ENCODE measurements at places on chromosomes 5 and 9.

- no peak for DNase-seq
Measured at GRCh38 chr5:146778261-146778660, 100.3 kb downstream of the PPP2R2B start.

DNA sequence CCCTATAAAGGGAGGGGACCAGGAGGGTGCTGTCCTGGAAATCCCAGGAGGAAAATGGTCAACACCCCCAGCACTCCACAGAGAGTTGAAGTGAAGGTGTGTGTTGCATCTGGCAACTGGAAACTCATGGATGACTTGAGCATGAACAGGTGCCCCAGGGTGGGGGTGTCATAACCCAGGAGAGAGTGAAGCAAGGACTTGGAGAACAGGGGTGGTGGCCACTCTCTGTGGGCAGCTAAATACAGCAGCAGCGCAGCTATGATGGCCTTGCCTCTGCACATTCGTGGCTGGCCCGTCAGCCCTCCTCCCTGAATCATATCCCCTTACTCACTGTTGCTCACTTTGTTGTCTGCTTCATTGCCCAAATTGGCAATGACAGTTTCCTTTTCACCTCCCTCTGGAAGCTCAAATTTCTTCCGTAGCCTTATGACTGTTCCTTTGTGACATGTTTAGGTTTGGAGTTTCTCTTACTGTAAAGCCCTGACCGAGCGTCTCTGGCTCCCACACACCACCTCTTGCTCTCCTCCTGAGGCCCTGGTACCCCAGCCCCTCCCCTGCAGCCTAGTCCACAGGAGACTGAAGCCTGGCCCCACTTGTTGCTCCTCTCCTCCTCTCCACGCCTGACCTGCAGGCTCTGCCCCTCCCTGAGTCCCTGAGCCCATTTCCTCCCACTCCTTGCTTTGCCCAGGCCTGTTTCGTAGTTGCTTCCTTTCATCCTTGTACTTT lies 185.8 kb downstream of the CD180 start:
- no peak for DNase-seq

DNA sequence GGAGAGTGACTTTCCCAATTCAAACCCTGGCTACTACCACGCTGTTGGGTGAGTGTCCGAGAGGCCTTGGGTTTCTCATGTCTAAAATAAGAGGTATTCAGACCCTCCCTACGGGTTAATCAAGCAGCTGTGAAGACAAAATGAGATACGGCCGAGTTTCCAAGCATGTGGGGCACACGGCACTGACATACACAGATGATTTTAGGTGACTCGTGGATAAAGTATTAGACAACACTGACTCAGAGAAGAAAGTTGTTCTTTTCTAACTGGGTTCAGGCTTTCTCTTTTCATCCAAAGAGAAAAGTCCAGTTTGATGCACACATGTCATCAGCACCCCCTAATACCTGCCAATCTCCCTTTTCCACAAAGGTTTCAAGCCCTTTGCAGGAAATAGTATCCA lies 15.6 kb downstream of the FOXI1 start:
- DNase-seq, result no peak

DNA sequence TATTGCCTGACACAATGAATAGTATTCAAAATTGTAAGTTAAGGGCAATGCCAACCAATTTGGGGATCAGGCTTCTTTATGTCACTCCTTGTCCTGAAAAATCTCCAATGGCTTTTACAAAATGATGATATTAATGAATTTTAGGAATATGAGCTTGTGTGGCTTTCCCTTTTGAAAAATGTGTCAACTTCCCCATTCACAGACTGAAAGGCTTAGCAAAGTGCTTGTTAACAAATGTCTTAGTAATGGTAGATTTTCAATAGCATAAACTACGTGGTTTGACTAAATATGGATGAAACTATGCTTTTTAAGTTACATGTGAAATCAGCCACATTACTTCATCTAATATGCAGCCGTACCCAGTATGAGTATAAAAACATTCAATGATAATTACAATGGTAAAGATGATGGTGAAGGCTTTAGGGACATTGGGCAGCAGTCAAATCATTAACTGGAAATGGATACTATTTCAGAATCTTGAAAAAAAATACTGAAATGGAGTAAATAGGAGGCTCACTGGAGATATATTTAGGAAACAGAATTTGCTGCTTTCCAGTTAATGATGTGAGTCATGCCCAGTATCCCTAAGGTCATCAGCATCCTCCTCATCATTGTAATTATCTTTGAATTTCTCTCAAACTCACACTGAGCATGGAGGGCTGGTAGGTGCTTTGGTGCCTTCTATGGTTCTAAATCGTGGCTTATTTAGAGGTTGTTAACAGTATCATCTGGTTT lies 113.3 kb upstream of the ZNF608 start:
- DNase-seq, result no peak

DNA sequence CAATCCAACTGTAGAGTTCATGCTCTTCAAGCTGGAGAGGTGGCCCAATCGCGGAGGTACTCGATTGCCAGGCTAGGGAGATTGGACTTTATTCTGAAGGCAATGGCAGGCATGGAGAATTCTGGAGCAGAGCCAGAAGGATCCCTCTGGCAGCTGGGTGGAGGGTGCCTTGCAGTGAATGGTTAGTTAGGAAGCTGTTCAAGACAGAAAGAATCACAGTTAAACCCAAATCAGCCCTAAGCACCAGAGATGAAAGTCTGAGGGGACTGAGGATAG lies 182.4 kb downstream of the RGS3 start:
- DNase-seq, result no peak

- DNase-seq, result no peak
Measured at GRCh38 chr9:23582836-23583235, 243.2 kb downstream of the ELAVL2 start.

DNA sequence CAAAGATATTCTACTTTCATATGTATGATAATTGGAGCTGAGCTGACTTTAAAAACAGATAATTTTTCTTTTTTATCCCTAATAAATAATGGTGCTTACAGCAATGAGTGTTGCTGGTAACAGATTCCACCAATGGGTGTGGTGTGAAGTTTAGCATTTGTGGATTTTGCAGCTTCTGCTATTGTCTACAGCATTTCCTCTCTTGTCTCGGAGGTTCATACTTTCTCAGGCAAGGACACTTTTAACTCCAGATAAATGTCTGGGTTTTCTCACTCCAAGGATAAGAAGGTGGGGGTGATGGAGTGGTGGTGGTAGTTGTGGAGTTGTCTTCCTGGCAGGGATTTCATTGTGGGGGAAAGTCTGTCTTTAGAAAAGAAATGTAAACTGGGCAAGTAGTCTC lies 120.0 kb upstream of the CDKN2B start:
- no peak for DNase-seq

GRCh38 chr9:122307925-122308324 lies 43.2 kb downstream of the MRRF start:
- no peak for DNase-seq

- no peak for DNase-seq
Measured at GRCh38 chr5:55993013-55993412, 1.8 kb downstream of the IL6ST start.

DNA sequence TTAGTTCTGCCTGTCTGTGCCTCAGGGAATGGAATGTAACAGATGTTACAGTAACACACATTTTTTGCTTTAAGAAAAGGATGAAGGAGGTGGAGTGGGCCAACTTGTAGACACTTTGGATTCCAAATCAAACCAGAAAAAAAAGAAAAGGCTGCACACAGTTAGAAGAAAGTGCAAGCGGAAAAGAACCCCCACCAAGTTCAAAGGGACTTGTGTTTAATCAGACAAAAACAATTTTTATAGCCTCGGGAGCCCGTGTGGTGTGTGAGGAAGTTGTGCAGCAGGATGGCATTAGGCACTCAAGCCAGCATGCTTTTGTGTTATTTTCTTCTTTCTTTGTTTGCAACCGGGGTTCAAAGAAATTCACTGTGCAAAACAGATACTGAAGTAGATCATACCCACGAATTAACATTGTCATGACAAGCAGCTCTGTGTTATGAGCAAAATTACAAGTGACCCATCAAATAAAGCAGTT lies 189.5 kb downstream of the SEMA5A start:
- no peak for DNase-seq

DNA sequence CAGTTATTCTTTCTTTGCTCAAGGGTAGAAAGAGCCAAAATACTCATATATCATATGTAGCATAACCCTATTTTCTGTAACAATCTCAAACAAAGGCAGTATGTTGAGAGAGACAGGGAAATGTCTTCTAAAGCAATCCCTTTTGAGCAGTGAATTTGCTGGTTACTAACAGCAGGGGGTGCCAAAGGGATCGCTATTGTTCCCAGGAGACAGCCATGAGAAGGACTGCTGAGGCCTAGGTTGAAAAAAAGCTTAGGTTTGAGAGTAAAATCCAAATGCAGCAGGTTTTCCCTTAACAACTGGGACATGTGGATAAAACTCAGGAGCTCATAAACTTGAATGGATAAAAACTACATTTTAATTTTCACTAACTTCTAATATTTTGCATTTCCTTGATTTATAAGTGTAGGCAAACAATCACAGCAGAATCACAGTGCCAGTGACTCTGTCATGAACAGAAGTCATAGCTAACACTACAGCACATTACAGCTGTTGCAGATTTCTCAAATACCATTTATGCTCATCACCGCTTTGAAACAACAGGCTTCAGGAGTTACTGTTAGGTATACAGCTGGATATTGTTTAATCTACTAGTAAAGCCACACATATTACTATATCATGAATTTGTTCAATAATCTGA lies 148.4 kb downstream of the MAPKAP1 start:
- peak; percentile 72 for DNase-seq

DNA sequence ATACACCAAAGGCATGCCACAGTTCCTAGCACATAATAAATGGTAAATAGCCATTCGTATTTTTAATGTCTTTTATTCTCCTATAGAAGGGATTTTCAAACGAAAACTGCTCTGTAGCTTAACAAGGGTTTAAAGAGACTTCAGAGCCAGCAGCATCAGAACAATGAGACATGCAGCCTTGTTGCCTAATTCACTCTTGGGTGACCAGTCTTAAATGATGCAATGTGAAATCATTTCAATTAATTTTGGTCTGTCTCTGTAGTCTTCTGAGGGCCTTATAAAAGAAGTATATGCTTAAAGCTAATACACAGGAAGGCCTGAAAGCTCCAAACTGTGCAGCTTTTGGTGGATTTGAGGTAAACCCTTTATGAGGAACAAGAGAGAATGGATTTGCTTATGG lies 888.8 kb upstream of the WWC1 start:
- no peak for DNase-seq

- DNase-seq, result peak; percentile 93
Measured at GRCh38 chr9:503881-504852, 289.5 kb downstream of the DOCK8 start.

- no peak for DNase-seq
Measured at GRCh38 chr5:87300744-87301143, 33.1 kb downstream of the RASA1 start.

DNA sequence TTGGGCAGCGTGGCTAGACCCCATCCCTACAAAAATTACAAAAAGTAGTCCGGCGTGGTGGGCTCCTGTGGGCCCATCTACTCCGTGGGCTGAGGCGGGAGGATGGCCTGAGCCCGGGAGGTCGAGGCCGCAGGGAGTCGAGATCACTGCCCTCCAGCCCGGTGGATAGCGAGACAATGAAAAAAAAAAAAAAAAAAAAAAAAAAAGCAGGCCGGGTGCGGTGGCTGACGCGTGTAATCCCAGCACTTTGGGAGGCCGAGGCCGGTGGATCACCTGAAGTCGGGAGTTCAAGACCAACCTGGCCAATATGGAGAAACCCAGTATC lies 110.5 kb upstream of the LPCAT1 start:
- no peak for DNase-seq

DNA sequence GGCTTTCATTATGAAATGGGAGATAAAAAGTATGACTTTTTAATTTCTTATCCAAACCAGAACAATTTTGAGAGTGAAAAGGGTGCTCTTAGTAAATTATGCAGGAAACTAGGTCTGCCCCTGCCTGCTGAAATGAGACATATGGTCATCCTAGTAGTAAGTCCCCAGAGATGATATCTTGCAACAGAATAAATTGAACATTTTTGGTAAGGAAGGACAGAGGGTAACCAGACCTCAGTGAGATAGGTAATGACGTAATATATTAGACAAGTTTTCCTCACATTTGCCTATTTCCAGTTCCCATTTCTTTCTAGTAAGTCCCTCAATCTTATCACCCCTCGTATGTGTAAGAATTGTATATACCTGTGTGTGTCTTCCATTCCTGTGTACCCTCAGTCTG lies 91.8 kb downstream of the EQTN start:
- no peak for DNase-seq

GRCh38 chr5:31048282-31049270 lies 144.9 kb upstream of the CDH6 start:
- DNase-seq, result no peak

GRCh38 chr9:4375424-4376200 lies 75.7 kb upstream of the GLIS3 start:
- peak; percentile 16 for DNase-seq

GRCh38 chr9:14133394-14133793 lies 180.5 kb downstream of the NFIB start:
- DNase-seq, result no peak

GRCh38 chr5:31982621-31983020 lies 191.5 kb downstream of the GOLPH3 start:
- DNase-seq, result no peak

GRCh38 chr5:68315679-68316271 lies 100.2 kb downstream of the PIK3R1 start:
- DNase-seq, result peak; percentile 85

DNA sequence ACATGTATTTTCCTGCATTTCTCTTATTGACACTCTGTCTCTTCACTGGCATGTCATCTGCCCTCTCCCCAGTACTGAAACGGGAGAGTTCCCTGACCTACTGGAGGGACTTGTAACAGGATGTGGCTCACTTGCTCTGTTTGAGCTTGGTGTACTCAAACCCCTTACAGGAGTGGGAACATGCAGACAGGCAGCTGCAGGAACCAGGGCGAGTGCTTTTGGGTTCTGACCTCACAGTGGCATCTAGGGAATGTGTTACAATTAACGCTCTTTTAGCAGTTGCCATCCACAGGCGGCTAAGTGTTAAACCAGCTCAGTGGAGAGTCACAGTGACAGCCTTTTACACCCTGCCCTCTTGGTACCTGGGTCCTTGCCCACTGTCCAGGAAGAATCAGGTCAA lies 300.3 kb upstream of the GRAMD2B start:
- DNase-seq, result no peak

DNA sequence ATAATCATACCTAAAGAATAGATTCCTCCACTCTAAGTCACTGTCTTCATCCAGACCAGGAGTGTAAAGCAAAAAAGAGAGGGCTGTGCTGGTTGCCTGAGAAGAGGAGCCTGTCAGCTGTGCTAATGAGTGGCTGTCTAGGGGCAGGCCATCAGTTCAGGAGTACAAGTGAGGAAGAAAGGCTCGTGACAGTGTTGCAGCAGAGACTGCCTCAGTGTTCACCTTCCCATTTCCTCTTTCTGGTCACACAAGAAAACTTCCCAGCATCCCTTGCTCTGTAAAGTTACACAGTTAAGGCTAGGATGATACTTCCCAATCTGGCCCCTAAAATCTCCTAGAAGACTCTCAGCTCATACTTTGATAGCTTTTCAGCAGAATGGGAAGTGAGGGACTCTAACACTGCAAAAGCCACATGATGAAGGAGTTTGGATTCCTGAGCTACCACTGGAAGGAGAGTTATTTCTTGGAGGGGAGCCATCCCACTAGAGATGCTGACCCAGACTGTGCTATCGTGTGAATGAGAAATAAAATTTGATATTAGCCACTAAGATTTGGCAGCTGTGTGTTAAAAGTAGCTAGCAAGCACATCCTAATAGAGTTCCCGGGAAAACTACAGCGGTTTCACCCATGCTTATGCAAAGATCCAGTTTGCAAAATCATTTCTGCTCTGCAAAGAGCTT lies 67.1 kb downstream of the ADAMTS12 start:
- DNase-seq, result peak; percentile 34
